ENCODE measurements at places on chromosomes 3 and 15.

DNA sequence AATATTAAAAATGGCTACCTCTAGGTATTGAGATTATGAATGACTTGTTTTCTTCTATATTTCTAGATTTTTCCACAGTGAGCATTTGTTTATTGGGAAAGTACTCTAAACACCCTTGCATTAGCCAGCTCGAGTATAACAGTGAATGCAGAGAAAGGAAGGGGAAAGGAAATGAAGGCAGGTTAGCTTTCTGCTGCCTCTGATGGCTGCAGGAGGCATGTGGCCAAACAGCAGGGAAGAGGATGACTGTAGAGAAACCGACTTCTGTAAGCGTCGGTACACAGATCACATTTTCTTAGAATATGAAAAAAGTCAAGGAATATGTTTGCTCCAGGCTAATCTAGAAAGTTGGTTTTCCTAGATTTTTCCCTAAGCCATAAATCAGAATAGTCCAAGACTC is 19.8 kb downstream of the GNB5 start:
- DNase-seq, result no peak

DNA sequence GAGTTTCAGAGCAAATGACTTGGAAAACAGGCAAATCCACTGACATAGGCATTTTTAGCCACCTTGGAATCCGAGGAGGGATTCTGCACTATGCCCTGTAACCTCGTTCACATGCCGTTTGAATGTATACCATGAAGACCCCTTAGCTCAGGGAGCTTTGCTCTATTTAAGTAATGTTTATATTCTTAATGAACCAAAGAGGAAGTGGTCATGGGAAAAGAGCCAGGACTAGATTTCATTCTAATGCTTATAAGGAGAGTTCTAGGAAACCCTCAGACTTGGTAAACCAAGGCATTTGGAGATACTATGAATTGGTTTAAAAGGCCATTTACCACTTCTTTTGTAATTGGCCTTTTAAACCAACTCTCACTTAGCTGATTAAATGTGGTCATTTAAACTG is 178.9 kb downstream of the IGF1R start:
- DNase-seq, result no peak

GRCh38 chr15:58038426-58039078 is 27.0 kb downstream of the ALDH1A2 start:
- peak; percentile 17 for DNase-seq

GRCh38 chr15:81133782-81134461 is at the start of gene CFAP161:
Gene CFAP161 (plus strand): TSS chr15:81134270. CDS start chr15:81134330, 60 bp downstream.
- peak; percentile 81 for DNase-seq

DNA sequence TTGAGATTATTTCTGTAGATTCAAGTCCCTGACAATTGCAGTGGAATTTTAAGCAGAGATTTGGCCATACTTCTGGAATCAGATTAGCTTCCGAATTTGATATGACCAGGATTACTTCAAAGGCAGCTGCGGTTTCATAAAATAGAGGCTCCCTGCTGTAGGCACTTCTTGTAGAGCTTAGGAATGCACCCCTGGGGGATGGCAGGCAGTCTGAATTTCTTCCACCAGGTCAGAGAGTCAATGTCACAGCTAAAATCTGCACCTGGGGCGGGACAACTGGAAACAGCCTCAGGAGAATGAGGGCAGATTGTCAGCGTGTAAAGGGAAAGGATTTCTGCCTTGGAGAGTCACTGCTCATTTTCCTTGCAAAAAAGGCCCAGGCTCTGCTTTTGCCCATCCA is 182.6 kb downstream of the ARRDC4 start:
- no peak for DNase-seq

DNA sequence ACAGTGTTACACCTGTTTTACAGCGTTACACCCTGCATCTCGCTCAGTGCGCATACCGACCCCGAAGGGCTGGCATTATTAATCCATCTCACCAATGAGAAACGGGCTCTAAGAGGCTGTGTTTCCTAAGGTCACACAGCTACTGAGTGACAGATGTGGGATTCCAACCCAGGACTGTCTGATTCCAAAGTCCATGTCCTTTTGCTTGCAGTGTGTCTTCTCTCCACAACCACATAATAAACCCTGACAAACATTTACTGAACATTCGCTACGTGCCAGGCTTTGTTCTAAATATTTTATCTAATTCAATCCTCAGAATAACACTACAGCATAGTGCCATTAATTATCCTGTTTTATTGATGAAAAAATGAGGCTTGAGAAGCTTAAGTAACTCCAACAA is 79.1 kb downstream of the RAB11A start:
- DNase-seq, result no peak

DNA sequence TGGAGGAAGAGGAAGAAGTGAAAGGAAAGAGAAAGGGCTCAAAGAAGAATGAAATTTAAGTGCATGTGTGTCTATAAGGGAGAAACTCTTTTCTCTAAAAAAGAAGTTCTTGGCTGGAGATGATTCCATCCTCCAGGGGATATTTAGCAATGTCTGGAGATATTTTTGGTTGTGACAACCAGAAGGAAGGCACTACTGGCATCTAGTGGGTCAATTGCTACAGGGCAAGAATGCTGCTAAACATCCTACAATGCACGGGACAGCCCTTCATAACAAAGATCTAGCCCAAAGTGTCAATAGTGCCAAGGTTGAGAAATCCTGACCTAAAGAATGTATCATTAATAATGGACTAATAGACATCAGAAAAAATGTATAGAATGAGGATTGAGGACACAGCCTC is 57.4 kb upstream of the ST3GAL6 start:
- no peak for DNase-seq

- no peak for DNase-seq
Measured at GRCh38 chr15:61501815-61502389, 272.8 kb upstream of the RORA start.

- DNase-seq, result no peak
Measured at GRCh38 chr15:58748040-58748851, 1.3 kb downstream of the ADAM10 start.

- no peak for DNase-seq
Measured at GRCh38 chr3:112804021-112804420, 42.6 kb downstream of the CD200R1L start.

DNA sequence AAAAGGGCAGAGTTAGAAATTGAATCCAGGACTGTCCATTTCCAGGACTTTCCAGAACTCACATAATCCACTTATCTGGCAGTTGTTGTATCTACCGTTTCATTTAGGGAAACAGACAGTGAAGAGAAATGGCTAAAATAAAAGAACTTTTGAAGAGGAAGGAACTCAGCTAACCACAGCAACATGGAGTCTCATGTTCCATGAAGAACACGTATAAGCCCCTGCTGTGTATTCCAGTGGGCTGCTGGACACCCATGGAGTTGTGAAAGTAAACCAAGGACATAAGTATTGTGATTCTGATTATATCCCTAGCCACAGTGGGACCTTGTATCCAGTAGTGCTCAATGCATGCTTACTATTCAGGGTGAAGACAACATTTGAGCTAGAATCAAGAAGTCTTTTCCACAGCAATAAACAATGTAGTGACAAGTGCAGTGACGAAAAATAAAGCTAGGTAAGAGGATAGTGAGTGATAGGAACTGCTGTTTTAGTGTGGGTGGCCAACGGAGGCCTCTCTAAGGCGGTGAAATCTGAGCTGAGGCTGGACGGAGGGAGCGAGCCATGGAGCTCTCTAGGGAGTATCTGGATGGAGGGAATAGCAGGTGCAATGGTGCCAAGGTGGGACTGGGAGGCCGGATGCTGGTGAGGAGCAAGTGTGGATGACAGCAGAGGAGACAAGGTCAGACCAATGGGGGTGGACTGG is 26.8 kb upstream of the TRH start:
- DNase-seq, result no peak

DNA sequence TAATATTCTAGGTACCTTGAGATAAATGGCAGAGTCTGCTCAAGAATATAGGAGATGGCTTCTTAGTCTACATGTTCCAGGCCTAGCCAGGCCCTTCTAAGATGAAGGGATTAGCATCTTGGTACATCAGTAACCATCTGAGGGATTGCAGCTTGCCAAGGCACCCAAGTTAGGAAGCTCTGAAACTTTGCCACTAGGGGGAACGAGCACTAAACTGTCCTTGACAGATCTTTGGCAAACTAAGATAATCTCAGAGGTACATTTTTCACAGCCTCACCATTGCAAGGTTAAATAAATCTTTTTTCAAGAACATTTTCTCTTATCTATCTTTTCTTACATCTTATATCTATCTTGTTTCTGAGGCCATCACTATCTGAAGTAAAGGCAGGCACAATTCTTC is 351.2 kb downstream of the RAP2B start:
- DNase-seq, result peak; percentile 17

DNA sequence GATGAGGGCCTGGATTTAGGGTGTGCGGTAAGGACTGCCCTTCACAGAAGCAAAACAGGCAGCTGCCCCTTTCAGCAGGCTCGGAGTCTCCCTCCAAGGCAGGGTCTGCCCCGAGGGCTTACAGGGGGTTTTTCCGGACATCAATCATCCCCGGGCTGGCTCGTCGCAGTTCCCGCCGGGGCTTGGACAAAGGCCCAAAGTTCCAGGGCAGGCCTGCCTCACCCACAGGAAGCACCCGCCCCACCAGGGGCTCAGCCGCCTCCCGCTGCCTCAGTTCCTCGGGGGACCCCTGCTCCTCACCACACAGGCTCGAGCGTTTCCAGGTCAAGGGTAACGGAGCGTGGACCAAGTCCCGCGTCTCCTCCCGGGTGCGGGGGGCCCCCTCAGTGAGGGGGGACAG is 27.0 kb downstream of the KIF7 start:
- DNase-seq, result peak; percentile 12

- DNase-seq, result no peak
Measured at GRCh38 chr3:173762501-173762900, 365.0 kb downstream of the NLGN1 start.

DNA sequence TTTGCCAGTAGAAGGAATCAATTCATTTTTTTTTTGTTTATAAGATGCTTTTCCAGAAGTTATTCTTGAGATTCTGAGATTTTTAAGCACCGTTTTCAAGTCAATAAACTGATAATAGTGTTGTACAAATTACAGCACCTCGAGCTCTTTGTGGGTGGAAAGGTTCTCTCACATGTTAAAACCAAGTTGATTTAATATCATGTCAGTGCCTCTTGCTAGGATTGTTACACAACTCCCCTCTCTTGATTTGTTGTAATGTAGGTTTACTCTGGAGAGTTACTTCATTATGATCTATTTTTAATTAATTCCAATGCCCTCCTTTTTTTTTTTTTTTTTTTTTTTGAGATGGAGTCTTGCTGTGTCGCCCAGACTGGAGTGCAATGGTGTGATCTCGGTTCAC is 25.8 kb upstream of the UBXN7 start:
- no peak for DNase-seq

GRCh38 chr15:41917767-41918430 is 24.0 kb upstream of the SPTBN5 start:
- DNase-seq, result no peak

- DNase-seq, result no peak
Measured at GRCh38 chr15:89428246-89428645, 68.1 kb downstream of the RHCG start.

- DNase-seq, result peak; percentile 63
Measured at GRCh38 chr15:55897560-55898336, 95.7 kb downstream of the NEDD4 start.

GRCh38 chr15:92343924-92344643 is 49.6 kb upstream of the ST8SIA2 start:
- DNase-seq, result no peak

- peak; percentile 41 for DNase-seq
Measured at GRCh38 chr3:55486101-55486856, 827 bp downstream of the WNT5A start.

DNA sequence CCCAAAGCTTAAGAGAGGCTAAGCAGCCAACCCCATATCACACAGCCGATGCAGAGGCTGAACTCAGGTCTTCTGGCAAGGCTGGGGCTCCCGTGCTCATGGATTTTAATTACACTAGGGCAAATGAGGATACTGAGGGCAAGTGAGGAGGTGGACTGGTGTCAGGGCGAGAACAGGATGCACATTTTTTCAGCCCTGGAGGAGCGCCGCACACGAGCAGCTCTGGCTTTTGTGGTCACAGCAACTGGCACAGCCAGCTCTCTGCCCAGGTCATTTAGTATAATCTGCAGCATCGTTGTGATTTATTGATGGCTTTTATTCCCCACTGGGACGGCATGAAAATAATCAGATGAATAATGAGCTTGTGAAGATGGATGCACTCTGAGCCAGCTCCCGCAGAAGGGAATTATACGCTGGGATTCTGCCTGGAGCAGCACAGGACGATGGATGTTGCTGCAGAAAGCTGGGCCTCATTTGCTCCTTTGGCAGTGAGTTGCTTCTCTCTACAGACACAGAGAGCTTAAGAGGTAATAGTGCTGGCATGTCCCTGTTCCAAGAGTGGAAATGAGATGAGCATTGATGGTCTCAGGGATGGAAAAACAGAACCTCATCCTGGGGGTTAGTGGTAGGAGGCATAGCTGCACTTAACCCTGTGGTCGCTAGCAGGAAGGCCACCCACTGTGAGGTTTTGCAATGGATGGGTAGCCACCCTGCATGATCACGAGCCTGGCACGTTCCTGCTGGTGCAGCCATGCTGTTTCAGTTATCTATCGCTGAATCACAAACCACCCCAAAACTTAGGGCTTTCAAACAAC is 135.4 kb downstream of the UACA start:
- no peak for DNase-seq

- peak; percentile 45 for DNase-seq
Measured at GRCh38 chr3:159828542-159828943, 160.1 kb upstream of the IL12A start.

GRCh38 chr3:104578558-104578957 is 788.2 kb upstream of the ALCAM start:
- DNase-seq, result no peak

DNA sequence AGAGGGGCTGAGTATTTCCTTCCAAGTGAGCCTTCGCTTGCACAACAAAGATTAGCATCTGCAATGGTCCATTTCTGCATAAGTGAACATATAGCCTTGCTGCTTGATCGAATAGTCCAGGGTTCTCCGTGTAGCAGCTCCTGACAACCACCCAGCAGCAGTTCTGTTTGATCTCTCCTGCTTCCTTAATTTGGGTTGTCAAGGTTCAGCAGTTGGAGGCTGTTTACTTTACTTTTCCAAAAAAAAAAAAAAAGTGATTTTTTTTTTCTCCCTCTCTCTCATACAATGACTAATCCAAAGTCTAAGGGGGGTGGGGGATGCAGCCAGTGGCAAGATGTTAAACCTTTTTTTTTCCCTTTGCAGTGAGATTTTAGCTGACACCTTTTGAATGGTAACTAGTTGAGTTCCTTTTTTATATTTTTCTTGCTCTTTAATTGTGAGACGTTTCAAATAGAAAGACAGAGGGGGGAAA is 3.6 kb downstream of the FOXP1 start:
- no peak for DNase-seq

GRCh38 chr3:69753179-69753775 is 14.0 kb downstream of the MITF start:
- no peak for DNase-seq

DNA sequence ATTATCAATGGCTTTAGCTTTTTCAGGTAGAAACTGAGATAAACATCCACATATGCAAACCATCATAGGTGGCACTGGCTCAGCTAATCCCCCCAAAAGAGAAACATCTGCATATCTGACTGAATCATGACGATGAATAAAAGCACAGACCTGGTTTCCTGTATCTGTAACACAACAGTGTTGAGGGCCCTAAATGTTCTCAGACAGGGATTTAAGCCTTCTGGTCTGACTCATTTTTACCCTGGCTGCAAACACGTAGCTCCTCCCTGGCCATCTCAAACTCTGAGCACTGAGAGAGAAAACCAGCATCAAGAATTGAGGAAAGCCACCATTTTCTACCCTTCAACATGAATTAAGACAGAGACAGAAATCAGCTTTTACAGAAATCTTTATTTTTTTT is 35.2 kb downstream of the GLB1 start:
- DNase-seq, result no peak

- DNase-seq, result no peak
Measured at GRCh38 chr3:109687626-109688025, 350.3 kb upstream of the DPPA4 start.

Measured in HEK293T (cell line).